Activated CD4-positive, alpha-beta T cell treated with anti-CD3 and anti-CD28 coated beads for 1 hour (primary cell): ENCODE measurements at places on chromosomes 7 and 10.

DNA sequence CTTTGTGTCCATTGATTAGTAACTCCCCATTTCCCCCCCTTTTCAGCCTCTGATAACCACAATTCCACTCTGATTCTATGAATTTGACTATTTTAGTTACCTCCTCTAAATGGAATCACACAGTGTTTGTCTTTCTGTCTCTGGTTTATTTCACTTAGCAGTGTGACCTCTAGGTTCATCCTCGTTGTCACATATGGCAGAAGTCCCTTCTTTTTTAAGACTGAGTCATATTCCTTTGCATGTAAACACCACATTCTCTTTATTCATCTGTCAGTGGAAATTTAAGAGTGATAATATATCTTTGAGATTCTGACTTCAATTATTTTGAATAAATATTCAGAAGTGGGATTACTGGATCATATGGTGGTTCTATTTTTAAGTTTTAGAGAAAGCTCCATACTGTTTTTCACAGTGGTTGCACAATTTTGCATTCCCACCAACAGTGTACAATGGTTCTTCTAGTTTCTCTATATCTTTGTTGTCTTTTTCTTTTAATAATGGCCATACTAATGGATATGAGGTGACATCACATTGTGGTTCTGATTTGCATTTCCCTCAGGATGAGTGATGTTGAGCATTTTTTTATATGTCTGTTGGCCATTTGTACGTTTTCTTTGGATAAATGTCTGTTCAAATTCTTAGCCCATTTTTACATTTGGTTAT is 126.1 kb upstream of the GRB10 start:
- DNase-seq: no peak

GRCh38 chr10:116705498-116705897 is 36.9 kb downstream of the HSPA12A start:
- no peak for DNase-seq

DNA sequence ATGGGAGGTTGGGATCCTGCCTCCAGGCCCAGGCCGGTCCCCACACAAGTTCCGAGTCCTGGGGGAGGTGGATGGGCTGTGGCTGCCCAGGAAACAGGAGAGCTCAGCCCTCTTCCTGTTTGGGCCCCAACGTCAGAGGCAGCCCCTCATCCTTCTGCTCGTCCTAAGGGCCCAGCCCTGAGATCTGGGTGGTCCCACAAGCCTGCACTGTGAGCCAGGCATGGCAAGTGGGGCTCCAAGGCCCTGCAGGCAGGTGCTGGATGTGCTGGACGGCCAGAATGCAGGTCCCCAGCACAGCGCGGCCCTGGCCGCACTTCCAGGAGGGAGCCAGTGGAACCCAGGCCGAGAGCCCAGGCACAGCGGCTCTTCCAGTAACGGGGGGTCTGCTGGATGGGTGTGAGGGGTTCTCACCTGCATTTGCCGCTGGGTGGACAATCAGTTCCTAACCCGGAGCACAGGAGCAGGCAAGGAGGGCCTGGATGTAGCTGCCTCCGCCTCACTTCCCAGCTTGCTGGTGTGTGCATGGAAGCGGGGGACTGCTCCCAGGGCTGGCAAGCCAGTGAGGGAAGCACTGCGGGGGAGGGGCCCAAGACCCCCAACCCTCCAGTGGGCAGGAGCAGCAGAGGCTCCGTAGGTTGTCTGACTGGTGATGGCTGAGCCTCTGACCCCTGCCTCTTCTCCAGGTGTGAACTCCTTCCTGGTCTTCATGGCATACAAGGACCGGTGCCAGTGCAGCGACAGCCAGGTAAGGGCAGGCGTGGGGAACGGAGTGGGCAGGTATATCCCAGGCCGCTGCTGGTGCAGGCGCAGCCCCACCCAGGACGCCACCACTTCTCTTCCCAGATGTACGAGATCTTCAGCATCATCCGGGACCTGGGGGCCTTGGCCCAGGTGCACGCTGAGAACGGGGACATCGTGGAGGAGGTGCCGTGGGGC is 9.7 kb downstream of the DPYSL4 start:
- DNase-seq: no peak

DNA sequence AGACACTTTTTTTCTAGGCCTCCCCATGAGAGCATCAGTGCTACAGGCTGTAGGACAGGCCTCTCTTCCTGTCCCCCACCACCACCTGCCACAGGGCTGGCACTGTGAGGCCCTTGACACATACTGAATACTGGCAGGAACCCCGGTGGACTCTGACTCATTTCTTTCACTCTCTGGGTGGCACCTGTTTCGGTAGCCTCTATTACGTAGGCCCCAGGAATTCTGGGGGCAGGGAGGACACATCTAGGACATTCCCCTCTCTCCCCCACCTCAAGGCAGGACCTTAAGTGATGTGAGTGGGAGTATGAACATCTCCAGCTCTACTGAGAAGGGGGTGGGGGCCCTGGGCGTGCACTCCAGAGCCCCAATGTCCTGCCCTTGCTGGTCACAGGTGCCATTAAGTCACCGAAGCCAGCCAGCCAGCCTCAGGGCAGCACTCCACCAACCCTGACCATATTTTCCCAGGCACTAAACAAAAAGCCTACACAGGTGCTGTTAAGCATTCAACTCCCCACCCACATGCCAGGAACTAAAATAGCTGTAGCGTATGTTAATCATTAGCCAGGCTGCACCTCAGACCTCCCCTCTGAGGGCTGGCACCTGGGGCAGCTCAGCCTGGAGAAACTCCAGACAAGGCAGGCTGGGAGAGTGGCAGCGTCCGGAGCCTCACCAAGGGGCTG is 8.9 kb downstream of the ANXA11 start:
- peak; percentile 50 for DNase-seq

- DNase-seq: no peak
Measured at GRCh38 chr10:111187096-111187495, 110.3 kb downstream of the ADRA2A start.

- DNase-seq: no peak
Measured at GRCh38 chr10:73886661-73887293, 12.4 kb upstream of the CAMK2G start.

- no peak for DNase-seq
Measured at GRCh38 chr10:29627201-29628132, 7.3 kb downstream of the SVIL start.

DNA sequence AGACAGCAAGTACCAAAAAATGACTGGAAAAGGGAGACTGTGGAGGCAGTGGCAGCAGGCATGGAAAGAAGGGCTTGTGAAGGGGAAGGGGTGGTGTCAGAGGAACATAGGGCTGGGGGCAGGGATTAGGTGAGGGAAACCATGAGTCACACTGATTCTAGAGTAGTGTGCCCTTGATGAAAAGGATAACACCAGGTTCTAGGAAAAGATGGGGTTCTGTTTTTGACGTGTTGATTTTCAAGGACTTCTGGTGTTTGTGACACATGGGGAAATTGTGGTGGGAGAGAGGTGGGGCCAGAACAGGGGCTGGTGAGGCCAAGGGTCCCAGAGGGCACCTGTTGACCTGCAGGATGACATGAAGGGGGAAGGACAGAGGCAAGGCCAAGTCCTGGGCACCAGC is 57.1 kb downstream of the FIGNL1 start:
- no peak for DNase-seq

GRCh38 chr7:43112941-43113621 is 634 bp downstream of the HECW1 start:
- no peak for DNase-seq

GRCh38 chr10:16795410-16796073 is 21.7 kb downstream of the RSU1 start:
- DNase-seq: no peak
